ENCODE measurements at places on chromosomes 5 and 9. TPM values are rescaled to one million over a fixed set of nuclear protein-coding genes. Genes with fewer than 3 reads are reported as not detected.

DNA sequence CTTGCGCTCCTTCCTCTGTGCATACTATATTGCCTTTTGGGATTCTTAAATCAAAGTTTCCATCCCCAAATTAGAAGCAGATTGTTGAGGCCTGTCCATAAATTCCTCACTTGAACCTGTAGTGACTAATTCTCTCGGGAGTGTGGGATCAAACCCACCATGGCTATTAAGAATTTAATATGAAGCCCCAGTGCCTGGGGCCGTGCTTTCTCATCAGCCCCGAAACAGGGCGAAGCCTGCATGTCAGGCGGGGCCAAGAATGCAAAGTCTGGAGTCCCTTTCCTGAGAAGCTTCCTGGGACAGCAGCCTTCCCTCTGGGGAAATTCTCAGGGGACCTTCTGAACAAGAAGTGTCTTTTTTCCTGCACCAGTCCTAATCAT lies 29.3 kb upstream of the FAT2 start:
- DNase-seq: no peak
- H3K36me3 ChIP-seq: no peaks in the 10 kb centered on the region
- no peak overlapping the region for H3K4me3 ChIP-seq
- H3K27ac ChIP-seq: no peak overlapping the region
- no peaks in the 10 kb centered on the region for H3K4me1 ChIP-seq

DNA sequence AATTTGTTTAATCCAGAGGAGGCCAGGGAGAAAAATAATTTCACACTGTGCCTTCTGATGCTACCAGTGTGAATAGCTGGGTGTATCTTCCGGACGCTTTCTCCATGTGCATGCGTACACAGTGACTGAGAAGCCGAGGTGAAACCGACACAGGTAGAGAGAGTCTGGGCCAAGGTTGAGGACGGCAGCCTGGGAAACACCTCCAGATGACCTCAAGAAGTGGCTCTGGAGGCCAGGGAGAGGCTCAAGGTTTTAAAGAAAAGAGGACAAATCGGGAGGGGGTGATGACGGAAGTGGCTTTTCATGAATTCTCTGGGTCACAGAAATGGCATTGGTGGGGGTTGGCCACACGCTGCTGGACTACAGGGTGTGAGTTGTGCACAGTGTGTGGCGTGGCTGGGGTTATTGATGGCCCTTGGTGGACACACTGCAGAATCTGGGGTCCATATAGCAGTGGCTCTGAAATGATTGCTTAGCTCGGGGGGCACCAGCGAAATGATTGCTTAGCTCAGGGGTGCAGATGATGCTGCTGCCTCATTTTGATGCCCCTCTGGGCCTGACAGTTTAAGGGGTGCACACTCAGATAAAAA lies 34.1 kb upstream of the LRRC14B start:
- no peaks in the 10 kb centered on the region for H3K4me1 ChIP-seq
- no peak overlapping the region for H3K27ac ChIP-seq
- no peak for DNase-seq
- no peaks in the 10 kb centered on the region for H3K36me3 ChIP-seq

GRCh38 chr5:97919719-97920118 lies 736.7 kb upstream of the RIOK2 start:
- H3K4me3 ChIP-seq: no peak overlapping the region
- H3K27ac ChIP-seq: no peak overlapping the region
- no peaks in the 10 kb centered on the region for H3K27me3 ChIP-seq

DNA sequence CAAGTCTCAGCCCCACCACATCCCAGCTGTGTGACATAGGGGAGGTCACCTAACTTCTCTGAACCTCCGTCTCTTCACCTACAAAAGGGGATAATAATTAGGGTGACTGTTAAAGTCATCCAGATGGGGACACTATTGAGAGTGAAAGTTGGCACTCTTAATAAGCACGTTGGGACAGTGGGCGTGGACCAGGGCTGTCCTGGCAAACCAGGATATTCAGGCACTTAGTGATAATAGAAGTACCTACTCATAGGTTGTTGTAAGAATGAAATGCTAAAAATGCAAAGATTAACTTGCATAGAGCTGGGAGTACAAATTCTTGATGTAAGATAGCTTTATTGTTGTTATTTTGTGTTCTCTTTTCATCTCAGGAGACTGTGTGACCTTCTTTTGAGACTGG lies 177.9 kb downstream of the MELK start:
- H3K27ac ChIP-seq: no peak overlapping the region
- H3K4me1 ChIP-seq: peaks cover 7% of the 10 kb centered on the region
- H3K27me3 ChIP-seq: peaks cover 87% of the 10 kb centered on the region
- H3K36me3 ChIP-seq: no peaks in the 10 kb centered on the region
- H3K4me3 ChIP-seq: no peak overlapping the region
- no peak for DNase-seq

The MARCHF11 gene
- polyA plus RNA-seq: not detected

DNA sequence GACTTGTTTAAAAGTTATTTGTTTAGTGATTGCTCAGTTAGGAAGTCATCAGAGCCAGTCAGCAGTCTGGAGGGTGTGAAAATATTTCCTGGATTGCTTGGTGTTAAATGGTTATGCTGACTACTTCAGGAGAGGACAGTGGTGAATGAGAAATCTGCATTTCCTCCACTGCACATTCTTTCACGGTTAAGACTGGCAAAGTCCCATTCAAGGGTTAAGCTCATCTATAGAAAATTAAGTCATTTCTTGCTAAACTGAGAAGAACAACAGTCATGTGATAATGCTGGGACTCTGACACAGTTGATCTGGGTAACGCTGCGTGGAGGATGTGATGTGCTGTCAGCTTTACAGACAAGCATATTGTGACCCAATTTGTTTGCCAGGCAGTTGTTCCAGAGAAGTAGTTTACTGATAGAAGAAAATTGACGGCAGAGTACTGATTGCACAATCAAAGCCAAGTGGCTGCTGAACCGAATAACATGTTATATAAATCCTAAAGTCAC lies 80.4 kb downstream of the GRAMD2B start:
- no peak overlapping the region for H3K4me3 ChIP-seq
- H3K27ac ChIP-seq: no peak overlapping the region
- peaks cover 9% of the 10 kb centered on the region for H3K27me3 ChIP-seq
- H3K4me1 ChIP-seq: peaks cover 11% of the 10 kb centered on the region

DNA sequence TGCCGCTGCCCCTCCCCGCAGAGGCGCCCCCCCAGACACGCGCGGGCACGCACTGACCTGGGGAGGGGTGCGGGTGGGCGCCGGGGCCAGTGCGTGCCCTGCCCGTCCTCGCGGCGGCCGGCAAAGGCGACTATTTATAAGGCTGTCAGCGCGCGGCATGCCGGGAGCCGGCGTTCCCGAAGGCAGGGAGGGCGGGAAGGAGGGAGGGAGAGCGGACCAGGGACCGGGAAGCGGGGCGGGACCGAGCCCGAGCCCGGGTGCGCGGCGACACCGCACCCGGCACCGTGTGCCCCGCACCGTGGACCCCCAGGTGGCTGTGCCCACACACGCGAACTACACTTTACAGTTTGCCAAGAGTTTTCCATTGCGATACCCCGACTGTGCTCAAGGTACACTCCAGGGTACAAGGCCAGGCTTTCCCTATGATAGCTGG lies at the start of gene AK1:
Gene AK1, minus strand, starts transcription at position 110 of the 433 bp plus-strand sequence. CDS start 3,058 bp downstream, outside the sequence.
- H3K36me3 ChIP-seq: no peaks in the 10 kb centered on the region
- peaks cover 23% of the 10 kb centered on the region for H3K27me3 ChIP-seq
- peaks cover 23% of the 10 kb centered on the region for H3K4me1 ChIP-seq
- H3K4me3 ChIP-seq: peak within 1 kb of the TSS; percentile 89
- H3K27ac ChIP-seq: peak within 1 kb of the TSS; percentile 62

DNA sequence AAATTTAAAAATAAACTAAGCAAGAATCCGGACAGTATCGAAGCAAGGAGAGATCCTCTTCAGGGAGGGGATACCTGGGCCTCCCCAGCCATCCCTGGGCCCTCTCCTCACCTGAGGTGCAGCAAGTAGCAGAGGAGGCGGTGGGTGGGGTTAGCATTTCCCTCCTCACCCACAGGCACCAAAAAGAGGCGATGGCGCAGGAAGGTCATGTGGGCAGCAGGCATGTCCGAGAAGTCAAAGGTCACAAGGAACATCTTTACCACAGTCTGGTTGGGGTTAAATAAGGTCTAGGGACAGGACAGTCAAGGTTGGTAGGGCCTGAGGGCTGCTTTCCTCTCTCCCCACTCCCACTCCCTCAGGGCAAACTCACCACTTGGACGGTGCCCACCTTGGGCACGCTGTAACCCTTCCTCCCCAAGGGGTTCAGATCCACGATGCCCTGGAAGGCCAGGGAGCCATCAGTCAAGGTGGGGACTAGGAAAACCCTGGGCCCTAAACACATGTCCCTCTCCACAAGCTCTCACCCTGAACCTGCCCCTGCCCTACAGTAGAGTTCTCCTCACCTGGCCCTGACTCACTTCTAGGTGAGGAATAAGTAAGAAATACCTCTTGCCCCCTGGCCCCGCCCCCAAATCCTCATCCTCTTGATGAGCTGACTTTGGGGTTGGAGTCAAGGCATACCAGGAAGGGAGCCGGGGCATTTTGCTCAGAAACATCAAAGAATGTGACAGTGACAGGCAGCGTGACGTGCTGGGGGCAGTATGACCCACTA lies 2.8 kb upstream of the STOML2 start:
- no peak overlapping the region for H3K4me3 ChIP-seq
- DNase-seq: no peak
- H3K27ac ChIP-seq: no peak overlapping the region
- H3K36me3 ChIP-seq: no peaks in the 10 kb centered on the region
- peaks cover 32% of the 10 kb centered on the region for H3K4me1 ChIP-seq

DNA sequence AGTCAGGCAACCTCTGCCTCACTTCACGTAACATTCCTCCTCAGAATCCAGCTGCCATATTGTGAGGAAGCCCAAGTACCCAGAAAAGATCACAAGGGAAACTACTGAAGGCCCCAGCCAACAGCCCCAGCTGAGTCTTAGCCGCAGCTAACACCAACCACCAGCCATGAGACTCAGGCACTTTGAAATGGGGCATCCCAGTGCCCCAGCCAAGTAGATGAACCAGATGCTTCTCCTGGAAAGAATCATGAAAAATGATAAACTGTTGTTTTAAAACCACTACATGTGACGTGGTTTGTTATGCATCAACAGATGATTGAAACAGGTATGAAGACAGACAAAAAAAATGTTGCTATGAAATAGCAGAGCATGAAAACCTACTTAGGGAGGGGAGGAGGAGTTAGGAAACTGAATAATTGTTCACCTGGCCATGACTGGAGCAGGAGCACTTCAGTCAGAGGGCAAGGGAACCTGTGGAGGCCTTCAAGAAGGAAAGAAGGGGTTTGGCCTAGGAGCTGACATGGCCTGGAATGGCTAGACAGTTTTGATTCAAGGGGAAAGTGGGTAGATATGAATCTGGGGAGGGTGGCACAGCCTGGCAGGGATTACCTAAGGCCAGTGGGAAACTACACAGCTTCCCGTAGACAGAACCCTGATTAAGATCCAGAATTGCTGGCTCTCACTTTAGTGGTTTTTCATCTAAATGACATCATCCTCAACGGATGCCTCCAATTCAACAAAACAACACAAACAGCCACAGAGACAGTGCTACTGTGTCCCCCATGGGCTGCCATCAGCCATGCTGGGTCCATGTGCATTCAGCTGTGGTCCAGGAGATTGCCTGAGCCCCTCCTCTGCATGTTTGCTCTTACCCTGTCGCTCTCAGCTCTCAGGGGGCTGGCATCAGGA lies 211.6 kb downstream of the SYK start:
- no peak overlapping the region for H3K4me3 ChIP-seq
- no peaks in the 10 kb centered on the region for H3K4me1 ChIP-seq
- no peak overlapping the region for H3K27ac ChIP-seq

GRCh38 chr5:73135021-73135420 lies 14.6 kb downstream of the TMEM171 start:
- H3K4me1 ChIP-seq: no peaks in the 10 kb centered on the region
- H3K36me3 ChIP-seq: peaks cover 8% of the 10 kb centered on the region
- H3K27me3 ChIP-seq: peaks cover 62% of the 10 kb centered on the region
- H3K27ac ChIP-seq: no peak overlapping the region

The SERINC5 gene
- polyA plus RNA-seq: 2.5 TPM

The PCDHB11 gene
- not detected for polyA plus RNA-seq

The PCDHB10 gene
- not detected for polyA plus RNA-seq

The PCDHGA10 gene
- not detected for polyA plus RNA-seq

The RETREG1 gene
- polyA plus RNA-seq: 28.9 TPM

GRCh38 chr9:99762470-99762869 lies 59.2 kb upstream of the NR4A3 start:
- peak; percentile 55 for DNase-seq
- no peaks in the 10 kb centered on the region for H3K36me3 ChIP-seq
- H3K27ac ChIP-seq: no peak overlapping the region
- H3K4me3 ChIP-seq: no peak overlapping the region

- H3K27ac ChIP-seq: peak overlapping the region; percentile 90
- H3K27me3 ChIP-seq: no peaks in the 10 kb centered on the region
- H3K4me1 ChIP-seq: peaks cover 10% of the 10 kb centered on the region
- peaks cover 44% of the 10 kb centered on the region for H3K36me3 ChIP-seq
- no peak for DNase-seq
Observed at GRCh38 chr9:114641967-114642366, 15.6 kb downstream of the TEX53 start.

DNA sequence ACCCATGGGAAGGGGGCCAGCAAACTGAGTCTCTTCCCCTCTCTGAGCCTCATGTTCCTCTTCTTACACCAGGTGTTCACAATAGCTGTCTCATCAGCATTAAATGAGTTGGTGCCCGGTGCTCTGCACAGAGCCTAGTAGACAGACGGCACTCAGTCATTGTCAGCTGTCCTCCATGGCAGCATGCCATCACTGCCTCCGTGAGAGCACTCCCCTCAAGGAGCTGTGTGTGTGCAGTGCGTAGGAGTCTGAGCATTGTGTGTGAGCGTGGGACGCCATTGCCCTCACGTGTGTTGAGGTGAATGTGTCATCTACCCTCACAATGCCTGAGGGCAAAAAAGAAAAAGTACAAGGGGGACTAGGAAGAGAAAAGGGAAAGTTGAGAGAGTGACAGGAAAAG lies 536.5 kb downstream of the CDK5RAP2 start:
- H3K27ac ChIP-seq: no peak overlapping the region
- H3K4me3 ChIP-seq: no peak overlapping the region
- no peaks in the 10 kb centered on the region for H3K27me3 ChIP-seq

DNA sequence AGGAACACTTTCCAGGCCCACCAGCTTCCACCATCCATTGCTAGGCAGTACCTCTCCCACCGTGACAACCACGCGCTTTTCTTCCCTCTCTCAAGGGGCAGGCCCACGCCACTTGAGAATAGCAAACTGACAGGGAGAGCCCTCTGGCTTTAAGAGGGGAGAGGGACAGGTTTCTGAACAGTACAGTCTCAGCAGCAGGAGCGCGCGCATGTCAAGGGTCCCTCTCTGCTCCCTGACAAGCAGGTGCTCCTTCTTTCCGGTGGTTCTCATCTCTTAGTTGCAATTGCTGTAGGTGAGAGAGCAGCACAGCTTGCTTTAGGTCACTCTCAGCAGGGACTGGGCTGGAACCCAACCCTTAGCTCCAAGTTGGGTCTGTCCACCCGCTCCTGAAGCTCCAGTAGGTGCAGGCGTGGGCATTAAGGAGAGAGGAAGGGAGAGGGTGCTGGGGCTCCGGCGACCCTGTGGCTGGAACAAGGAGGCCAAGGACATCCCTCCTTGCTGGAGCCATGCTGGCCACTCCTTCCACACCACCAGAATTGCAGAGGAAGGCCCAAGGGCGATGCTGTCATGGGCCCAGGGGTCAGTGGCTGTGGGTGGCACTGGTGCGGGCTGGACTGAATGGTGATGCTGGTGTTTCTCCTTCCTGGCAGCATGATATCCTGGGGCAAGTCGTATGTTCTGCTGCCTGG lies 9.0 kb upstream of the PHF2 start:
- H3K27me3 ChIP-seq: no peaks in the 10 kb centered on the region
- peaks cover 11% of the 10 kb centered on the region for H3K36me3 ChIP-seq
- H3K4me3 ChIP-seq: peak overlapping the region; percentile 89
- peak overlapping the region; percentile 95 for H3K27ac ChIP-seq

- H3K27ac ChIP-seq: no peak overlapping the region
- no peaks in the 10 kb centered on the region for H3K27me3 ChIP-seq
- no peak overlapping the region for H3K4me3 ChIP-seq
- no peak for DNase-seq
Observed at GRCh38 chr9:69809304-69809863, 11.2 kb upstream of the CFAP95 start.
